Pons (tissue), 1 donor: ENCODE measurements at places on chromosomes 16 and 17.

- no peak for DNase-seq
Measured at GRCh38 chr16:67779256-67780014, 26.9 kb downstream of the RANBP10 start.

DNA sequence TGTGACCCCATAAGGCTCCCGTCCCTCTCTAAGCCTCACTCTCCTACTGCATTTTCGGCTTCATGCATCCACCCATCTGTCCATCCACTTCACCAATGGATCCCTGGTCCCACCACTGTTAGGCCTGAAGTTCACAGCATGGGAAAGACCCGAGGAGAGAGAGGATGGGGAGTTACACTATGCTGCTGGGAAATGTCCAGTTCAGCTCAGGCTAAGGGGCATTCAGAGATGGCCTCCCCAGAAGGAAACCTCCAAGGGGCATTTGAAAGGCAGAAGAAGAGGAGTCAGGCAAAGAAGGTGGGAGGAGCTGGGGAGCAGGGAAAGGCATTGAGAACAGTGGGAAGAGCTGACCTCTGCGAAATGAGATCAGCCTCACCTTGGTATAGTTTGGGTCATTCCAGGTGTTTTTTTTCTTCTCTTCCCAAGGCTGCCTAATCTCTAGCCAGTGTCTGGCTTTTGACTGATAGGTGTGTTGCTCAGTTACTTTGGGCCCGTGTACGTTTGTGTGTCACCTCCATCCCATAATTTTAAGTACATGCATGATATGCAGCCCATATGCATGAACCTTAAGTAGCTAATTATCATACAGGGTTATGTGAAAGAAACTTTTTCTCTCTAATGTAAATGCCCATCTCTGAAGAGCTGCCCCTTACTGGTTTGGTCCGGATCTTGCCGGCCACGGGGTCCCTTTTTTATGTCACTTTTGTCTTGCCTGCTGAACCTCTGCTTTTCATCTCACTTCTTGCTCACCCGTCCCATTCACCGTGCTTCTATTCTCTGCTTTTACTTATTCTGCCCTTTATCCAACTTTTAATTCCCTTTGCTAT is 11.6 kb upstream of the DRC7 start:
- DNase-seq, result no peak

- DNase-seq, result no peak
Measured at GRCh38 chr16:49726155-49726554, 129.8 kb downstream of the ZNF423 start.

DNA sequence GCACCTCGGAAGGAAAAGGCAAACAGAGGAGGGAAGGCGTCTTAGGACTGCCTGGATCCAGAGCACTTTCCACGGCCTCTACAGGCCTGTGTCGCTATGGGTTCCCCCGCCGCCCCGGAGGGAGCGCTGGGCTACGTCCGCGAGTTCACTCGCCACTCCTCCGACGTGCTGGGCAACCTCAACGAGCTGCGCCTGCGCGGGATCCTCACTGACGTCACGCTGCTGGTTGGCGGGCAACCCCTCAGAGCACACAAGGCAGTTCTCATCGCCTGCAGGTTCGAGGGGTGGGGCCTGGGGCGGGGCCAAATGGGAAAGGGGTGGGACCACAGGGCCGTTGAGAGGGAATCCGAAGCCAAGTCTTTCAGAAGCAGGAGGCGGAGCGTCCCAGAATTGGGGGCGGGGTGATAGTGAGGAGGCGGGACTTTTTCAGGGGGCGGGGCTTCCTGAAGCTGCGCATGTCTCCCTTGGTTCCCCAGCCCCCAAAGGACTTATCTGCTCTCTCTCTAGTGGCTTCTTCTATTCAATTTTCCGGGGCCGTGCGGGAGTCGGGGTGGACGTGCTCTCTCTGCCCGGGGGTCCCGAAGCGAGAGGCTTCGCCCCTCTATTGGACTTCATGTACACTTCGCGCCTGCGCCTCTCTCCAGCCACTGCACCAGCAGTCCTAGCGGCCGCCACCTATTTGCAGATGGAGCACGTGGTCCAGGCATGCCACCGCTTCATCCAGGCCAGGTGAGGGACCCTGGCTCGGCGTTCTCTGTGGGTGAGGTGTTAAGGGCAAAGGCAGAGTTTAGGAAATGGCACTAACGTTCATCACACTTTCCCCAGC is 939 bp downstream of the BCL6B start:
- DNase-seq, result peak; percentile 59

GRCh38 chr16:1784977-1785845 is 2.5 kb downstream of the NUBP2 start:
- DNase-seq, result no peak

GRCh38 chr17:7550344-7550743 is 1.5 kb downstream of the TNFSF12 start:
- no peak for DNase-seq
